ENCODE measurements at places on chromosomes 1 and 21.

- DNase-seq, result peak; percentile 76
Observed at GRCh38 chr1:117146575-117147340, 25.2 kb upstream of the TRIM45 start.

DNA sequence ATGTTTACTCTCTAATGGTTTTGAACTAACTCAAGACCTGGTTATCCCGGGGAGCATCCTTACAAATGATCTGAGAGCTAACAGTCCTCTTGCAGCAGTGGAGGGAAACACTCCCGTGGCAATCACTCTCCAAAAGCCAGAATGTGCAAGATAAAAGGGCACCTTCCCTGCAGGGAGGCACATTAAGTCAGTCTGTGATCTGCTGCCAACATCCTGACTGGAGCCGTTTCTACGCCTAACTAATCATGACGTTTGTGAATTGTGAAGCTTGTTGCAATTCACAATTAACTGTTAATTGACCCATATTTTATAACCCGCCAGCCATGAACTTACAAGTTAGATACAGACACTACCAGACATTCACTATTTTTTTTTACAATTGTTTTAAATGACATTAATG, 52.1 kb upstream of the LGALS8 start:
- DNase-seq, result no peak

DNA sequence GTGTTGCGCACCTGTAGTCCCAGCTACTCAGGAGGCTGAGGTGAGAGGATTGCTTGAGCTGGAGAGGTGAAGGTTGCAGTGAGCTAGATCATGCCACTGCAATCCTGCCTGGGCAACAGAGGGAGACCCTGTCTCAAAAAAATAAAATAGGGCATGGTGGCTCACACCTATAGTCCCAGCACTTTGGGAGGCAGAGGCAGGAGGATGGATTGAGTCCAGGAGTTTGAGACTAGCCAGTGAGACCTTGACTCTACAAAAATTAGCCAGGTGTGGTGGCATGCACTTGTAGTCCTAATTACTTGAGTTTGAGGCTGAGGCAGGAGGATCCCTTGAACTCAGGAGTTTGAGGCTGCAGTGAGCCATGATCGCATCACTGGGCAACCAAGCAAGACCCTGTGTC, 9.7 kb downstream of the RPL11 start:
- no peak for DNase-seq

GRCh38 chr1:222087221-222087920, 345.5 kb upstream of the DUSP10 start:
- DNase-seq, result no peak

- no peak for DNase-seq
Observed at GRCh38 chr1:100912019-100912418, 16.1 kb downstream of the SLC30A7 start.

DNA sequence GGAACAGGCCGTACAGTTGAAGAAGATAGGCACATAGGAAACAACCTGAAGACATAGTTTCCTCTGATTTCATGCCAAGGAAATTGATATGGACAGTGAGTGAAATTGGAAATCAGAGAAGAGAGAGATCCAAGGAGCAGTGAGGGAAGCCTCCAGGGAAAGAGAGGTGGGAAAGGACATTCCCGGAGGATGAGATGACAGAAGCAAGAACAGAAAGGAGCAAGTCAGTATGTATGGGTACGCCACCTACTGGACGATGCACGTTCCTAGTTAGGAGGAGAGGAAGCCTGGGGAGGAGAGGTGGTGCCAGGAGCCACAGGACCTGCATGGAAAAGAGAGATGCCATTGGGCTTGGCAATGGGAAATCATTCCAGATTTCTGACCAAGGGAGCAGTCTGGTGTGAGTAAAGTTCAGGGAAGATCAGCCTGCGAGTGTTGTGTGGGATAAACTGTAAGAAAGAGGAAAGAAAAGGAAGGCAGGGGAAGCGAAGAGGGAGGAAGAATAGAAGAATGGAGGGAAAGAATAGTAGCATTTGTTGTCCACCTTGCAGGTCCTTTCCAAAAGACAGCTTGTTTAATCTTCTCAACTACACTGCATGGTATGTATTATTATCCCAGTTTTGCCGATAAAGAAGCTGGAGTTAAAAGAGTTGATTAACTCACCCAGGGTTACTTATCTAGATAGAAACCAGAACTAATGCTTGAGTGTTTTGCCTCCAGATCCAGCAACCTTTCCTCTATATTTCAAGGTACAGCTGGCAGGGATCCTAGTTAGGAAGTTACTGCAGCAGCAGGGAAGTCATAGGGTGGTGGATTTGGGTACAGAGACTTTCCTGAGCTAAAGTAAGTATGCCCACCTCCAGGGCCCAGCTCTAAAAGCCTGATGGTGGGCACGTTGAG, 27.4 kb downstream of the C1orf116 start:
- peak; percentile 68 for DNase-seq

GRCh38 chr1:206131037-206131436, 13.8 kb upstream of the AVPR1B start:
- DNase-seq, result no peak

GRCh38 chr1:24119859-24120756, 8.2 kb upstream of the MYOM3 start:
- DNase-seq, result no peak

DNA sequence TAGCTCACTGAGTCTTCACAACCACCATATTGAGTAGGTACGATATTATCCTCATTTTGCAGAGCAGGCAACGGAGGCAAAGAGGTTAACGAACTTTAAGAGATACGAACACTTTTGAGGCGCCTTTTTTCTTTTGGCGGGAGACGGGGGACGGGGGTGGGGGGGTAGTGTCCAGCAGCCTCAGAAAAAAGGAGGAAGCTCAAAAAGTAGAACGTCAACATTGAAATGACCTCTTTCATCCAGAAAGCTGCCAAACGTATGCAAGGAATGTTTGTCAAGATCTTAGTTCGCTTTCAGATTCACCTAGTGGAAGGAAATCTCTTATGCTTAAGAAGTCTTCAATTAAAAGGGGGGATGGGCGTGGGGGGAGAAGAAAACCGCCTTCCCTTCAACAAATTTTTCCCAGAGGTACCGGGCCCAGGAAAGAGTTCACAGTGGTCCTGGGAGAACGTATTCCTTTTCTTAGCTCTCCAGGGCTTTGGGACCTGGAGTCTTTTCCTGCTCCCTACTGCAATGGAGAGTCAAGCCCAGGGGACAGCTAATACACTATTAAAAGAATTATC, 1.1 kb upstream of the PCAT6 start:
- DNase-seq, result no peak

- DNase-seq, result no peak
Observed at GRCh38 chr1:97758541-97759057, 162.2 kb downstream of the DPYD start.

- no peak for DNase-seq
Observed at GRCh38 chr1:172766462-172766861, 107.6 kb downstream of the FASLG start.

DNA sequence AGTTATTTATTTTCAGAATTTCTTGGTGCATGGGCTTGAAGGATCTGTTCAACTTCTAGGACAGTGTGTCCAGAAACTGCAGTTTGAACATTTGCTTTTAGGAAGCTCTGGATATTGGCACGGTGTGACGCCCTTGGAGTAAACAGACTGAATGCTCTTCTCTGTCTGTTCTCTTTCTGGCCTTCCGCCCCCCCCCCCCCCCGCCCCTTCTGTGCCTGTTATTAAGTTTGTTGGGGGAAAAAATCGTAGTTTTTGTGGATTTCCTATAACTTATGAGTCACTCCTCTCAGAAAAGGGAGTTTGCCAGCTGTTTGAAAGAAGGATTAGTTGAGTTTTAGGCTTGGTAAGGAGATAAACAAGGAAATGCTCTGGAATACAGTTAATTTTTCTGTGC, 1.2 kb downstream of the KCTD3 start:
- DNase-seq, result no peak

DNA sequence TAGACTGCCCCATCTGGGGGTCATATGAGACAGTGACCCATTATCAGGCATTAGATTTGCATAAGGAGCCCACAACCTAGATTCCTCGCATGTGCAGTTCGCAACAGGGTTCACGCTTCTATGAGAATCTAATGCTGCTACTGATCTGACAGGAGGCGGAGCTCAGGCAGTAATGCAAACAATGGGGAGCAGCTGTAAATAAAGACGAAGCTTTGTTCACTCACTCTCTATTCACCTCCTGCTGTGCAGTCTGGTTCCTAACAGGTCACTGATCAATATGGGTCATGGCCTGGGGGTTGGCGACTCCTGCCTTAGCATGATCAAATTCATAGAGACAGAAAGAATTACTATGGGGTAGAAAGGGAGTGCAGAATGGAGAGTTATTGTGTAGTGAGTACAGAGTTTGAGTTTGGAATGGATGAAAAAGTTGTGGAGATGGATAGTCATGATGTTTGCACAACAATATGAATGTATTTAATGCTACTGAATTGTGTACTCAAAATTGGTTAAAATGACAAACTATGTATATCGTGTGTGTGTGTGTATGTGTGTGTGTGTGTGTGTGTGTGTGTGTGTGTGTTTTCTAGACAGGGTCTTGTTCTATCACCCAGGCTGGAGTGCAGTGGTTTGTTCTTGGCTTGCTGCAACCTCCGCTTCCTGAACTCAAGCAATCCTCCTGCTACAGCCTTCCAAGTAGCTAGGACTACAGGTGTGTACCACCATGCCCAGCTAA, 42.2 kb downstream of the BTF3L4 start:
- no peak for DNase-seq

GRCh38 chr1:96445302-96445701, 276.3 kb upstream of the PTBP2 start:
- no peak for DNase-seq

DNA sequence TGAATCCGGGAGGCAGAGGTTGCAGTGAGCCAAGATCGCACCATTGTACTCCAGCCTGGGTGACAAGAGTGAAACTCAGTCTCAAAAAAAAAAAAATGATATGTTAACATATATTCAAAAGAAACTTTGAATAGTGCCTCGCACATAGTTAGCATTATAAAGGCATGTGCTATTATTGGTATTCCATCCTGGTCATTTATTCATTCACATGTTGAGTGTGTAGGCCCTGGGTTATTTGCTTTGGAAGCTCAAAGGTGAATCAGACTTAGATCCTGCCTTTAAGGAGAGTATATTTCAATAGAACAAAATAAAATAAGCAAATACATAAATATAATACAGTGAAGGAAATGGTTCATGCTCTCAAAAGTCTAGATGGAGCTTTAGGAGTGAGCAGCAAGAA, 13.4 kb downstream of the SLC22A15 start:
- no peak for DNase-seq

DNA sequence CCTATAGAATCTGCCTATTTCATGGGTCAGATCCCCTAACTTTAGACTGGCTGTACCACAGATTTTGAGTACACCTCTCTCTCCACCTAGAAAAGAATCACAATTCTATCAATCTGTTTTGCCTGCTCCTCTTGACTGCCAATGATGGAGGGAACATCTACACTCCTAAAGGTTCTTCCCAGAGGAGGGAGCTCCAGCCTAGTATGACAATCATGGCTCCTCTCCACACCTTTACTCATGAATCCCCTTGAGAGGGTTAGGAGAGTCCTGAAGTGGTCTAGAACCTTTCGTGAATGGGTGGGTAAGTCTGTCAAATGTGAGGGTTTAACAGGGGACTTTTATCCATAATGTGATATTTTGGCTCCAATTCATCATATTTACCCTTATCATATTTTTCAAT, 48.0 kb downstream of the DNAI4 start:
- no peak for DNase-seq

DNA sequence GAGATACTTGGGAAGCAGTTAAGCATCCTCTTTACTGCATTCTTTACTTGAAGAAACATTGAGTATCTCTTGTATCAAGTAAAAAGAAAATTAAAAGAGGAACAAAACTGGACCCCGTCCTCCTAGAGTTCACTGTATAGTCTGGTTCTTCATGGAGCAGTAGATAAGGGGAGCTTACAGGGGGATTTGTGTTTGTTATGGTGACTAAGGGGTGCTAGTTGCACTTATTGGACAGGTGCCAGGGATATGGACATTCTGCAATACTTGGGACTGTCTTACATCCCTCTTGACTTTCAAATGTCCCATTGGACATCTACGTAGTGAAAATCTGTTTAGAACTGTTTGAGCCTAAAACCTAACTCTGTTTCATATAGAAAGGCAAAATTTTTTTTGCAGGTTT, 67.2 kb downstream of the ALG14 start:
- DNase-seq, result no peak

DNA sequence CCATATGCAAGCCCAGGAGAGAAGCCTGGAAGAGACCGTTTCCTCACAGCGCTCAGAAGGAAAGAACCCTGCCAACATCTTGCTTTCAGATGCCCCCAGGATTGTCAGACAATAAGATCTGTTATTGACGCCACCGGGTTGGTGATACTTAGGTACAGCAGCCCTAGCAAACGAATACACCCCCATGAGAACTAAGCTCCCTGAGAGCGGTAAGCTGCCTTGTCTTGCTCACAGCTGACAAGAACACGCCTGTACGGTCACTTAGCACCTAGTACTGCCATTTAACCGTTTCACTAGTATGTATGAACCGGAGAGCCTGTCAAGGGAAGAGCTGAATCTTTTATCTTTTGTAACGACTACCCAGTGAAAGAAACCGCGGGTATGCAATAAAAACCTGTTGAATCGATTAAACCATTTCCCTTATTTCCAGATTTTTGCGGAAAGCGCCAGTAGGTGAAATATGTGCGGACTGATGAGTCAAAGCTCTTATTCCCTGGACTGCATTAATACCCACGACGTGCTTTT, 619 bp upstream of the ZBTB8B start:
- peak; percentile 80 for DNase-seq

GRCh38 chr1:145985129-145985501, 11.3 kb downstream of the TXNIP start:
- DNase-seq, result no peak

DNA sequence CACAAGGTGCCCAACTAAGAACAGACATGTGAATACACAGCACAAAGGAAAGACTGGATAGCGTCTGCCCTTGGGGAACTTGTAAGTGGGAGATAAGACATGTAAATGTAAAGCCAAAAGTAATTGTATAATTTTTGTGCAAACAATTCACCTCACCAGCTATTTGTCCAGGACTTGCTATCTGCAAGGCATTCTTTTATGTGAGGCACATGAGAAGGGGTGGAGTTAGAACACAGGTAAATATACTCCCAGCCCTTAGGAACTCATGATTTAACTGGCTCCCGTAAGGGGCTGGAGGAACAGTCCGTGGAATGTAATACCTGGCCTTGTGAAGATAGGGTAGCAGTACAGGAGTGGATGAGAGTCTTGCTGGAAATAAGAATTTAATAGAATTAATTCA, 61.3 kb downstream of the CDK18 start:
- no peak for DNase-seq

- no peak for DNase-seq
Observed at GRCh38 chr1:152582647-152583046, 2.3 kb upstream of the LCE3D start.
